Naive thymus-derived CD4-positive, alpha-beta T cell (primary cell): ENCODE measurements at places on chromosomes 11 and 22.

- H3K27ac ChIP-seq: no peak overlapping the region
- no peak overlapping the region for H3K4me3 ChIP-seq
- no peaks in the 10 kb centered on the region for H3K27me3 ChIP-seq
- no peaks in the 10 kb centered on the region for H3K4me1 ChIP-seq
- no peaks in the 10 kb centered on the region for H3K36me3 ChIP-seq
Measured at GRCh38 chr11:60775420-60775961, 9.6 kb upstream of the MS4A10 start.

DNA sequence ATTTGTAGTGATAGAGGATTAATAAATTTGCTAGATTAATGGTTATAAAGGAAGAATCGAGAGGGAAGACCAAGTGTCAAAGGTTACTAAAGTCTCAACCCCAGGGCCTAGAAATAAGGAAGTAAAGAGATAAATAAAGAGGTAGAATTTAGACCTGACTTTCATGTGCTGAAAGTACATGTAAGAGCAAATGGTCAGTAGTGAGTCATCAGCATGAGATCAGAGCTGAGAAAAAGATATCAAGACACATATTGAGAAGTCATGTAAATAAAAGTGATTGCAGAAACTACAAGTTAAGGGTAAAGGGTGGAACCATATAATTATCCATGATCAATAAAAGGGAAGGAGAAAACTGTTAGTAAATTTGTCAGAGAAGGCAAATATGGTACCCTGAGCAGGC lies 1.4 kb upstream of the OR8B8 start:
- H3K4me3 ChIP-seq: no peak overlapping the region
- H3K4me1 ChIP-seq: no peaks in the 10 kb centered on the region
- H3K36me3 ChIP-seq: no peaks in the 10 kb centered on the region
- H3K27me3 ChIP-seq: no peaks in the 10 kb centered on the region
- no peak overlapping the region for H3K27ac ChIP-seq
- DNase-seq: no peak

DNA sequence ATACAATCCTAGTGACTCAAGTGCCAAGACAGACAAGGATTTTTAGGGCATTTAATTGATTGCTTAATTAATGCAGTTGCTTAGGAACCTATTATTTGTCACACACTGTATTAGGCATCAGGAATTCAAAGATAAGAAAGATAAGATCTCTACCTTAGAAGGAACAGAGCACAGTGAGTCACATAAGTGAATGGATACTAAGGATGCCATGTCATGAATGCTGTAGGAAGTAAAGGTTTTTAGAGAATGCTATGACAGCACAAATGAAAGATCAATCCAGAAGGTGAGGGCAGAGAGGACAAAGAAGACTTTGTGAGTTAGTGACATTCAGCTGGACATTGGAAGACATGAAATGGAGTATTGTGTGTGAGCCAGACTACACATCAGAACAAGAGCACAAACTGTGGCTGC lies 147.9 kb upstream of the DDI1 start:
- no peaks in the 10 kb centered on the region for H3K4me1 ChIP-seq
- H3K27ac ChIP-seq: no peak overlapping the region
- DNase-seq: no peak
- H3K27me3 ChIP-seq: no peaks in the 10 kb centered on the region
- H3K36me3 ChIP-seq: no peaks in the 10 kb centered on the region

- no peak overlapping the region for H3K27ac ChIP-seq
- no peak for DNase-seq
- H3K4me3 ChIP-seq: no peak overlapping the region
- no peaks in the 10 kb centered on the region for H3K4me1 ChIP-seq
Measured at GRCh38 chr11:117639601-117640000, 157.4 kb downstream of the DSCAML1 start.

DNA sequence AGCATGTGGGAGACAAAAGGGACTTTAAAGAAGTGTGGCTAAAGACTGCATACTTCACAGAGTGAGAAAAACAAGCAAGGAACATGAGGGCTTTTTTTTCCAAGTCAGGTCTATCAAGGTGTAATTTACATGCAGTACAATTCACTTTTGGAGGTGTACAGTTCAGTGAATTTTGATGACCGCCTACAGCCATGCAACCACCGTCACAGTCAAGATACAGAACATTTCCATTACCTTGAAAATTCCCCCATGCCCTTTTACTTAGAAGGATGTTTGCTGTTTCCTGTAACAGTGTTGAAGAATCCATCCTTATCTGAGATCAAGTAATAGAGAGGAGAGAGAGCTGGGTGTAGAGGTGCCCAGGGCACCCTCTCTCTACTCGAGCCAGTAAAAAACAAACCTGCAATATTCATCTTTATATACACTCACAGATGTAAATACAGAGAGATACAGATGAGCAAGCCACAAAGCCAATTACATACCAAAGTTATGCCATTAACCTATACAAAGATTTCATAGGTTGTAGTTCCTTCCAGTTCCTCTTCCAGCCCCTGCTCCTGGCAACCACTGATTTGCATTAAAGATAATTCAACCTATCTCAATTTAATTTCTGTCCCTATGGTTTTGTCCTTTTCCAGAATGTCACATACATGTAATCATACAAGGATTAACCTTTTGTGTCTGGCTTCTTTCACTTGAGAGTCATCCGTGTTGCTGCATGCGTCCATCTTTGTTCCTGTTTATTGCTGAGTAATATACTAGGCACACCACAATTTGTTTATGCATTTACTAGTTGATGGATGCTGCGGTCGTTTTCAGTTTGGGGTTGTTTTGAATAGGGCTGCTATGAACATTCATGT lies 35.0 kb upstream of the RASD2 start:
- no peak overlapping the region for H3K27ac ChIP-seq
- DNase-seq: no peak
- no peaks in the 10 kb centered on the region for H3K27me3 ChIP-seq
- no peak overlapping the region for H3K4me3 ChIP-seq
- no peaks in the 10 kb centered on the region for H3K36me3 ChIP-seq

GRCh38 chr11:124754309-124754708 lies 2.3 kb upstream of the VSIG2 start:
- H3K36me3 ChIP-seq: no peaks in the 10 kb centered on the region
- H3K4me3 ChIP-seq: no peak overlapping the region
- DNase-seq: no peak

- no peaks in the 10 kb centered on the region for H3K27me3 ChIP-seq
- H3K4me1 ChIP-seq: peaks cover 53% of the 10 kb centered on the region
- peak overlapping the region; percentile 72 for H3K27ac ChIP-seq
- no peak for DNase-seq
Measured at GRCh38 chr11:44565953-44566949, 788 bp downstream of the CD82 start.
